ENCODE measurements at places on chromosomes 13 and 19.

DNA sequence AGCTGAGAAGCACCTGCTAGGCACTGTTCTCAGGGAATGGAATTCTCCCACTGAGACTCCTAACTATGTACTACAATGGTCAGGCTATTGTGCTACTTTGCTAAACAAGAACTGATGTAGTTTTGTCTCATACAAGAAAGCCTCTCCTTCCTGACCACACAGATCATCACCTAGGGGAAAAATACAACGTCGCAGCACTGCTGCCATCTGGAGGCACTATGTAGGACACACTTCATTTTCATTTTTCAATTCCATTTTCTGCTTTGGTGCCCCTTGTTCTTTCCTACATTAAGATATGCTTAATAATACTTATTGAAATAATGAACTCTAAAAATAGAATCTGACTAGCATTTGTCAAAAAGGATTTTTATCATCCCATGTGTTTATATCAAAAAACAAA lies 21.1 kb downstream of the PROSER1 start:
- no peak for DNase-seq

- DNase-seq, result no peak
These were observed 19.6 kb downstream of the OLFM2 start for GRCh38 chr19:9916719-9917118.

DNA sequence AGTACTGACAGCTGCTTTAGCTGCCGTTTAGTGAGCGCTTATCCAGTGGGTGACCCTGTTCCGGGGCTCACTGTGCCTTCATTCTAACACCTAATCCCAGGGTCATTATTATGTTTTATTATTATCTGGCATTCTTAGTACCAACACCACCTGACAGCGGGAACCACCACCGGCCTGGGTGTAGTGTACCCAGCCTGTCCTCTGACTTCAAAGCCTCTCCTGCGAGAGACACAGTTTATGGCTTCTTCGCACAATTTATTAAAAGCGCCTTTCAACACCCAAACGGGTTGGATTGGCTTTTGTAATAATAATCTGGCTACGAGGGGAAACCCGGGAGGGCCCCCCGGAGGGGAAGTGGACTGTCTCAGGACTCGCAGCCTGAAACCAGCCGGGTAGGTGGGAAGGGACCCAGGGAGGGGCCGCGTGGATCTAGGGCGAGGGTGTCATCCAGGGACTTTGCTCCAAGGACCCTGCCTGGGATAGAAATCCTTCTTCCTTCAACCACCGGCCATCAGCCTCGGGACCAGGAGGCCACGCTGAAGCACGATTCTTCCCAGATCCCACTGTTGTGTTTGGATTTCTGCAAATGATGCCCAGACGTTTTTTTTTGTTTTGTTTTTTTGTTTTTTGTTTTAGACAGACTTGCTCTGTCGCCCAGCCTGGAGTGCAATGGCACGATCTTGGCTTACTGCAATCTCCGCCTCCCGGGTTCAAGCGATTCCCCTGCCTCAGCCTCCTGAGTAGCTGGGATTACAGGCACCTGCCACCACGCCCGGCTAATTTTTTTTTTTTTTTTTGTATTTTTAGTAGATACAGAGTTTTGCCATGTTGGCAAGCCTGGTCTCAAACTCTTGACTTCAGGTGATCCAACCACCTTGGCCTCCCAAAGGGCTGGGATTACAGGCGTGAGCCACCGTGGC lies 1.6 kb upstream of the ZBTB7A start:
- no peak for DNase-seq

DNA sequence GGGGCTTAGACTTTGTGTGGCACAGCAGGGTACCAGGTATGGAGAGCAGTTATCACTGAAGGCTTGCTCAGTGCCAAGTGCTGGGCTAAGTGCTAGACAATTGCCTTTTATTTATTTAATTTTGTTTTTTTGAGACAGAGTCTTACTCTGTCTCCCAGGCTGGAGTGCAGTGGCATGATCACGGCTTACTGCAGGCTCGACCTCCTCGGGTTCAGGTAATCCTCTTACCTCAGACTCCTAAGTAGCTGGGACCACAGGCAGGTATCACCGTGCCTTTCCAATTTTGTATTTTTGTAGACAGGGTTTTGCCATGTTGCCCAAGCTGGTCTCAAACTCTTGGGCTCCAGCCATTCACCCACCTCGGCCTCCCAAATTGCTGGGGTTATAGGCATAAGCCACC lies 256.9 kb downstream of the ZNF536 start:
- no peak for DNase-seq

GRCh38 chr13:44801990-44802389 lies 187.3 kb downstream of the NUFIP1 start:
- no peak for DNase-seq

DNA sequence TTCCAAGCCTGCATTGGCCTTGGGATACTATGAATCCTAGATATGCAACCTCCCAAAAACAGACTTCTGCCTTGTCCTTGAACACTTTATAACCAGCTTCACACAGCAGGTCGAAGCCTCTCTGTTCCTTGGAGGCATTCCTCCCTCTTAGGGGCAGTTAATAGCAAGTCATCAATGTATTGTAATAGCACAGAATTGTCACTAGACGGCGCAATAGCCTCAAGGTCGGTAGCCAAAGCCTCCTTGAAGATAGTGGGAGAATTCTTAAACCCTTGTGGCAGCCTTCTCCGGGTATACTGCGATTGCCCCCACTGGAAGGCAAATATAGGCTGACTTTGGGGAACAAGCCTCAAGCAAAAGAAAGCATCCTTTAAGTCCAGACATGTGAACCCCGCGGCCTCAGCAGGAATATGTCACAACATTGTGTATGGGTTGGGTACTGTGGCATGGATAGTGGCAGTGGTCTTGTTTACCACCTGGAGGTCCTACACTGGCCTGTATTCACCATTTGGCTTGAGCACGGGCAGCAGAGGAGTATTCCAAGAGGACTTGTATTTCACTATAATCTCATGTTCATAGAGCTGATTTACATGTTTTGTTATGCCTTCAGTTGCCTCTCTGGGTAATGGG lies 61.1 kb downstream of the ZNF431 start:
- DNase-seq, result peak; percentile 21

- DNase-seq, result peak; percentile 61
These were observed 7.8 kb downstream of the DOT1L start for GRCh38 chr19:2171349-2172145.

GRCh38 chr19:47229676-47230053 lies 1.3 kb downstream of the BBC3 start:
- DNase-seq, result no peak

DNA sequence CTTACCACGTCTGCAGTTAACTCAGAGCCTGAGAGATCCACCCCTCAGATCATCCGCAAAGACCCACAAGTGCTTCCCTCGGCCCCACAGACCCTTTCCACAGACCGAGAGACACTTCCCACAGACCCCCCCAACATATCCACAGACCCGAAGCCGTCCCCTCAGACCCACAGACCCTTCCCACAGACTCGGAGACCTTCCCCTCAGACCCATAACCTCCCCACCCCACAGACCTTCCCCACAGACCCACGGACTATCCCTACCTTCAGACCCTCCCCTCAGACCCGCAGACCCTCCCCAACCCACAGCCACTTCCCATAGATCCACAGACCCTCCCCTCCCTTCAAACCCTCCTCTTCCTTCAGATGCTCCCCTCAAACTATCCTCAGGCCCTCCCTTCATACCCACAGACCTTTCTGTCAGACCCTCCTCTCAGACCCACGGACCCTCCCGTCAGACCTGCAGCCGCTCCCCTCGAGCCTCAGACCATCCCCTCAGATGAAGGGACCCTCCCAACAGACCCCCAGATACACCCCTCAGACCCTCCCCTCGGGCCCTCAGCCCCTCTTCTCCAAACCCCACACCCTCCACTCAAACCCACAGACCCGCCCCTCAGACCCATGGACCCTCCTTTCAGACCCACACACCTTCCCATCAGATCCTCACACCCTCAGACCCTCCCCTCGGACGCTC lies 20.1 kb upstream of the TFDP1 start:
- peak; percentile 23 for DNase-seq

DNA sequence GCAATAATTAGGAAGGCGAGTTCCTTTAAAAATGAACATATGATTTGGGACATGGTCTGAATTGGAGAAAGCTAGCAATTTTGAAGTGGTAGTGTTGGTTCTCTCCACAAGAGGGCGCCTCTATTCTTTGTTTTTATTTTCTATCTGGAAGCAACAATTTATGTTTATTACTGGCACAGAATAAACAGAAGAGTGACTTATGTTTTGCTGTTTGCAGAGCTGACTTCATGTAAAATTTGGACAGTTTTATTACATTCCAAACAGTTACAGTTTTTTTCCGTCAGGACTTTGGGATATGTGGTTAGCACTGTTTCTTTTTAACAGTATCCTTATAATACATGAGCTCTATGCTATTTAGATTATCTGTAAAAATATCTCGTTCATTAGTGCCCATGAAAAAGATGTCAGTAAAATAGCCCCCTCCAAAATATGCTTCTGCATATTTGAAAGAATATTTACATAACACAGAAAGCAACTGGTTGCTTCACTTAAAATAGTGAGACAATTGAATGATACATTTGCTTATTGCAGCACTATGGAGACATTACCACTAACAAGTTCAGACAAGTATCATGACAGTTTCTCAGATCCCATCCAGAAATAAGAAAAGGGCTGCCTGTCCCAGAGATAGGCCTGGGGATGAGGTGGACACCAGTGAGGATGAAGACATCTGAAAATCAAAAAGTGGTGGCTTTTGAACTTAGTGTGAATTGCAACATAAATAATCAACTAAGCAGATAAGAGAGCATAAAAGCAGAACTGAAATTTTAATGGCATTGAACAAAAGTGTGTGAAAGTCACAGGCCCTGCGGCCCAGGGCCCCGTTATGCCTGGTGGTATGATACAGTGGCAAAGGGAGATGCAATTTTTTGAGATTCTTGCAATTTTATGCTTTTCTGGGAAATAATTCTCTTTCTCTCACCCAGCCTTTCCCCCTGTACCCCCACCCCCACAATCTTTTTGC lies 32.3 kb upstream of the FGF9 start:
- peak; percentile 53 for DNase-seq

DNA sequence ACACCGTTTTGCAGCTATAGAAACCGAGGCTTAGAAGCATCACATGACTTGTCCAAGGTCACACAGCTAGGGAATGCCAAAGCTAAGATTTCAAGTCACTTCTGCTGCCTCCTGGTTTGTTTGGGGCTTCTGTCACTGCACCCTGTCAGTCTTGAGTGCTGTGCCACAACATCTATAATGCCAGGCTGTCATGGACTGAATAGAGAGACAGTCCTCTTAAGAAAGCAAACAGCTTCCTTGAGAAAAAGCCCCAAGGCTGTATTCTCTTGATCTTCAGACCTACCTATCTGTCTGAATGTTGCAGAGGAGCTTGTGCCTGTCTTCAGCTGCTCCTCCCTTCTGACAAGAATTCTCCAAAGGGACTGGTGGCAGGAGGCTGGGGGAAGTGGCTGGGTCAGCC lies 81.6 kb downstream of the OLFM4 start:
- DNase-seq, result no peak

DNA sequence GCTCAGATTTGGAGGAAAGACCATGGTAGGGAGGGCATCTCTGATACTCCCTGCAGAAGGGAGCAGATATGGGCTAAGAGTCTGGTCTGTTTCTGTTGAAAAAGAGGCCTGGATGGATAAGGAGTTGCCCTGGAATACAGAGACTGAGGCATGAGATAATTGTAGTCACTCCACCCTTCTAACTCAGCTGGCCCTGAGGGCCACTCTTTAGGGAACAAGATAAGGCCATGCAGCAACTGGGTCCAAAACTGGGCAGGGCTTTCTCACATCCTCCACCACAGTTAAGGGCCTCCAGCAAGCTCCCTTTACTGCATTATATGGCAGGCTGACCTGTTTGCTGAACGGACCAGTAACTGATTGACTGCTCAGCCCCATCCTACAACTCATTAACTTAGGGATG lies 1.3 kb downstream of the ZNF749 start:
- DNase-seq, result no peak

GRCh38 chr19:3284759-3285646 lies 60.5 kb downstream of the CELF5 start:
- DNase-seq, result peak; percentile 56

DNA sequence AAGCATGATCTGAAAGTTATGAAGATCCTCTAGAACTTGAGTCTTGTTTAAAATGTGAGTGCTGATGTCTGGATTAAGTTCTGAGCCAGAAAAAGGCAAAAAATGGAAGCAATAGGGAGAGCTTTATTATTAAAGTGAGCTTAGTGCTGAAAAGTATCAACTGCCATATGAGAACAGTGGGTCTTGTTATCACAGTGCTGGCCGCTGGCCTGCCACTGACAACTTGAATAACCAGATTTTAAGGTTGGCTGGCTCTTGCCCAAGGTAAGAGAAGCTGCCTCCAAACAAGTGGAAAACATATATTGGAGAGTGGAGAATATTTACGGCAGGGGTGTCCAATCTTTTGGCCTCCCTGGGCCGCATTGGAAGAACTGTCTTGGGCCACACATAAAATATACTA lies 33.9 kb downstream of the NUFIP1 start:
- no peak for DNase-seq

DNA sequence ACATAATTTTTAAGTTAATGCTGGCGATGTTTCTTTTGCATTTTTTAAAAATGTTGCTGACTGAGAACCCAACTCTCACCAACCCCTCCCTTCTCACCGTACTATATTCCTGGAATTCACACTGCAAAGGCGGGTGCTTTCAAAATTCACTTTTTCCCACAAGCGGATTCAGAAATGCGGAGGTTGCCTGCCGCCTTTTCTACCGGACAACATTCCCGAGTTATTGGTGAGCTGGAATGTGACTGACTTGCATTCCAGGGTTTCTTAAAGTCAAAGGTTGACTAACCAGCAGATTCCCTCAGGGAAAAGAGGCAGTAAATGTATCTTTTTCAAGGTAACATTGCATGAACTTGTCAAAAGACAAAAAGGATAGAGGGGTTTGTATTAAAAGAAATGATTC lies 113.3 kb downstream of the RAB20 start:
- no peak for DNase-seq

DNA sequence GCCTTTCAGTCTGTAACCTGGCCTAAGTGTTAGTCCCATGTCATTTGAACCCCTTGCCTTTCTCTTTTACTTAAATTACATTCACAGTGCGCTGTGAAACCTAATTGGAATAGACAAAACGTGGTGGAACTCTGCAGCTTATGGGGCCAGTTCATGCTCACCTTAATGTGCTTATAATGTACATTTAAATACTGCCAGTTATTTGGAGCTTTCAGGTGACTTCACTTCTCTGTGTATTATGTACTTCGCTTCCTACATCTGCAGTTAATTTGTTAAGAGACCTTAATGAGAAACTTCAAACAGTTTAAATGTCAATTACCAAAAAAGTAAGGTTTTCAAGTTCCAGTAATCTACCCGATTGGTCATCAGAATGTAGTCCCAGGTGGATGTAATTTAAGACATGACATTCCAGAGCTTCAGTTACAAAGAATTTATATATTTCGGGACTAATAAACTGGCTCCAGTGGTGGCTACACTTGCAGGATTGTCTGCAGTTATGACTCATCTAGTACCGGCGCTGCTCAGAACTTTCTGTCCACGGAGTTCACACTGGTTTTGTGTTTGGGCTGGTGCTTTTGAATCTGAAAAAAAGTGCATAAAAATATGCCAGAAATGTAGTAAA lies 125.3 kb downstream of the TM9SF2 start:
- DNase-seq, result no peak

Measured in stimulated activated effector memory CD8-positive, alpha-beta T cell treated with anti-CD3 and anti-CD28 coated beads, Interleukin-12 subunit alpha, Interleukin-12 subunit beta, amount 100 ng/mL, for 72 hours (primary cell).